ENCODE measurements at places on chromosomes 5 and 9.

DNA sequence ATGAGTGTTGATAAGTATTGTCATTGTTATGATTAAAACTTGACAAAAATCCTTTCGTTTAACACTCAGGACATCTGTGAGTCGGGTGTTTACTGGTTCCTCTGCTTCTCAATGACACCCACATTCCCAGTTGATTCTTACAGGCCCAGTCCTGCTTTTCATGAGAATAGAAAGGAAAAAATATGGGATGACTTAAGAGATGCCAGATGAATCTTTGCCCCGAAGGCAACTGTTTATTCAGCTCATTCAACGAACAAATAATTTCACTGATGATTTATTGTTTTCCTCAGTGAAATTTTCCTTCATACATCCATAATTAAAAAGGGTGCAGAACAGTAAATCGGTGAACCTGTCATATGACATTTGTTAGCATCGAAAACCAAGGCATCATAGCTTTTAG is 452.4 kb upstream of the WWC1 start:
- no peak for DNase-seq

DNA sequence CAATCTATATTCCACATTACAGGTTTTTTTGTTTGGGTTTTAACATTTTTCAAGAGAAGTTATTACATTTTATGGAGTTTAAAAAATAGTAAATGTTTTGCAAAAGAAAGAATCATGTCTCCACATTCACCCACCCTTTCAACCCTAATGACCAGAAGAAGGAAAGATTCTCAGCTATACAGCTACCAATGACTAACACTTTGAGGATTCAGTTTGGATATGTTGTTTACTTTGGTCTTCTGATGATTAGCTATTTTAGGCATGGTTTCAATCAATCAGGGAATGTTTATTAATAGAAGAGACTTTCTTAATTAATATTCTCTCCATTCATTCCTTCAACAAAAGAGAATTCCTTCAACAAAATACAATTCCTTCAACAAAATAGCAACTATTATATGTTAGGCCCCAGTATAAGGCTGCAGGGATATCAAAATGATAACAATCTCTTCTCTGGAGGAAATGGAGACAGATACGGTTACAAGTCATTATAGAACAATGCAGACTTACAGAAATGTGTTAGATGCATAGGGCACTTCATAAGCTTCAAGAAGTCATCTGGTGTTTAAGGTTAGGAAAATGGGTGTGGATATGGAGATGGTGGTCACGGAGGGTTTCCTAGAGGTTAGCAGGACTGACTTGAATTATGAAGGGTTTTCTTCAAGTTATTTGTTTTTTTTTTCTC is 9.3 kb upstream of the NR3C1 start:
- DNase-seq, result no peak

- DNase-seq, result no peak
These were observed 41.3 kb upstream of the TESK1 start for GRCh38 chr9:35563791-35564197.

- DNase-seq, result no peak
These were observed 41.5 kb downstream of the TTLL11 start for GRCh38 chr9:122051351-122052321.
